ELR (cell line): ENCODE measurements at places on chromosomes 6 and 20.
A peak's percentile ranks its signal among the peaks of the same experiment; 100 is the strongest.

DNA sequence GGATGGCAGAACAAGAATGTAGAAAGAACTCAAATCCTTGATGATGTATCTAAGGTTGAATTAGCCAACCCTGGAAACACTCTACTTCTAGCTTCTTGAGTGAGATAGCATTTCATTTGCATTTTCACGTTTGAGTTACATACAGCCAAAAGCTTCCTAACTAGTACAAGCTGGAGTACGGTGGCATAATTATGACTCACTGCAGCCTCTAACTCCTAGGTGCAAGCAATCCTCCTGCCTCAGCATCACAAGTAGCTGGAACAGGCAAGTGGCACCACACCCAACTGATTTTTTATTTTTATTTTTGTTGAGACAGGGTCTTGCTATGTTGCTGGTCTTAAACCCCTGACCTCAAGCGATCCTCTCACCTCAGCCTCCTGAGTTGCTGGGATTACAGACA lies 36.5 kb upstream of the STK35 start:
- no peak for DNase-seq

GRCh38 chr6:3795836-3796718 lies 44.6 kb upstream of the PXDC1 start:
- no peak for DNase-seq

DNA sequence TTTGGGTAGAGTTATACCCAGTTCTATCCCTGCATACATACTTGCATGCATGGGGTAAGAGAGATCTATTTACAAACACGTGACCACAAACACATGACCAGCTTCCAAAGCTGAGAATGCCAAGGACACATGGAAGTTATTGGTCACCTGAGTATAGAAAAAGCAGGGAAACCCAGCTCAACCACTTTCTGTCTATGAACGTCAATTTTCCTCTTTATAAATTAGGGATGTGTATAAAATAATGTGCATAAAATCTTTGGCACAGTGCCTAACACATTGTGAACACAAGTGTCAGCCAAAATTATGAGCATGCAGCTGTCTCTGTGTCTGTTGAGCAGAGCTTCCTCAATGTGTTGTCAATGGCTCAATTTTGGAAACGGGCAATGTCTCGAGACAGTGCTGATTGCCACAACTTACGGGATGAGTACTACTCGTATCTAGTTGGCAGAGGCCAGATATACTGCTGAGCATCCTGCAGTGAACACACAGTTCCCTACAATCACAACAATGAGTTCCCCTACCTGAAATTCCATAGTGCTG lies 44.9 kb downstream of the TPD52L1 start:
- no peak for DNase-seq

- peak; percentile 25 for DNase-seq
Observed at GRCh38 chr6:143150281-143150680, 89.6 kb downstream of the AIG1 start.

GRCh38 chr20:44141873-44142272 lies 45.1 kb downstream of the JPH2 start:
- no peak for DNase-seq

GRCh38 chr20:34560614-34561013 lies 2.1 kb downstream of the MAP1LC3A start:
- DNase-seq: no peak

DNA sequence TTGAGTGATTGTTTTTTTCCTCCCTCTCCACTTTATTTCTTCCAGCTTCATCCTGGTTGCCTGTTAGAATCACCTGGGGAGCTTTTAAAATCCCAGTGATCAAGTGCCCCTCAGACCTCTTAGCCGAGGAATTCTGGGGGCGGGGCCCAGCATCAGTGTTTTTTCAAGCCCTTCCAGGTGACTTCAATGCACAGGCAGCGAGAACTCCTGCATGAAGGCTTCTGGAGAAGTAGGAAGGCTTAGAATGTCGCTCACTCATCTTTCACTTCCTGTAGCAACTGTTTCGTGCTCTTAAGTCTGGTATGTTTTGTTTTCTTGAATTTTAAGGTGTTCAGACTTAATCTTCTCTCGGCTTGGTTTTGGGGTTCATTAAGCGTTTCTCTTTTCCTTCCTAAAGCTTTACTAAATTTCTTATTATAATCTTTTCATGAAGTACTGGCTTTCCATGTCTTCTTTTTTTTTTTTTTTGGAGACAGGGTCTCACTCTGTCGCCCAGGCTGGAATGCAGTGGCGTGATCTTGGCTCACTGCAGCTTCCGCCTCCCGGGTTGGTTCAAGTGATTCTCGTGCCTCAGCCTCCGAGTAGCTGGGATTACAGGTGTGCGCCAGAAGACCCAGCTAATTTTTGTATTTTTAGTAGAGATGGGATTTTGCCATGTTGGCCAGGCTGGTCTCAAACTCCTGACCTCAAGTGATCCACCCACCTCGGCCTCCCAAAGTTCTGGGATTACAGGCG lies 30.9 kb upstream of the TULP1 start:
- DNase-seq: no peak

DNA sequence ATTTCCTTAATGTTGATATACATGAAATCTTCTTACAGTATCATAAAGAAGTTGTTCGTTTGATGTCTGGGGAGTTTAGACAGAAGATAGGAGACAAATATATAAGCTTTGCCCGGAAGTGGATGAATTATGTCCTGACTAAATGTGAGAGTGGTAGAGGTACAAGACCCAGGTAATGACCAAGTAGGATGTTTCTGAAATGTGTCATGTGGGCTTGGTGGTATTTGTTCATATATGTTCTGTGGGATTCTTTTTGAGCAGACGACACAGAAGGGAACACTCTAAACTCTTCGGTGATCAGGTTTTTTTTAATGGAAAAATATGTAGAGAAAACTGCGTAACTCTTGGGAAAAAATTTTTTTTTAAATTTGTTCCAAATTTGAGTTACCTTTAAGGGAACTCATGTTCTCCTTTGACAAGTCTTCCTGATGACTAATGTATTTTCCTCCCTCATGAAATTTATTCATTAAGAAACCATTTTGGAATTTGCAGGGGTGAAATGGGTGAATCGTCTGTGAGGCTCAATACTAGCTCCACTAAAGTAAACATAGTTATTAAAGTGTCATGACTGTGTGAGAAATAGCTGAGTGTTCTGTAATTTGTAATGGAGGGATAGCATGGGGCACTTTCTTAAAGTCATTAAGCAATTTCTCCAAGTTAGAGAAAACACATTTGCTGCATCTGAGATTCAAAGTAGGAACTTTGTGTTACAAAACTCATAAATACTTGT lies 100.6 kb downstream of the MAP3K4 start:
- DNase-seq: peak; percentile 64

DNA sequence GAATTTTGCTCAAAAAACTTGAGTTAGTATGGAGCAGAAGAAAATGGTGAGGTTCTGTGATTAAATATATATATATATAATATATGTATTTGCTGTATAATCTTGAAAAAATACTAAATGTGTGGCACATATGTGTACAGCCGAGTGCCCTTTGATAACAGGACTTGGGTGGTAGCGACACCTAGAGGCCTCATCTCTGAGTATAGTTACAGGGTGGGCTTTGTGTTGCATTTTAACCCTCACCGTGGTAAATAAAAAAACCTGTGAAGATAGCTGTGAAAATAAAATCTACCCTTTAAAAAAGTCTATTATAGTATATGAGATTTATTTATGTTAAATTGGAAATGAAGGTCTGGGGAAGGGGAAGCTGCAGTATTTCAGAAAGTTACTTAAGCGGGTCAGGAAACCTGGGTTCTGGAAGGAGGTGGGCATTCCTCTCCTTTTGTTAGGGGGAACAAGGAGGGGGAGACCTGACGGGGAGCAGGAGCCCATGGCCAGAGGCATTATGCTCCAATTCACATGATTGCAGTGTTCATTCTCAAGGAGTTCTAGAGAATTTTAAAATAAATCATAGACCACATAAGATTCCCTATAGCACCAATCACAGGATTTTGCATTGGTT lies 82.7 kb downstream of the SH3BGRL2 start:
- DNase-seq: peak; percentile 59

- DNase-seq: no peak
Observed at GRCh38 chr6:11969092-11969491, 43.0 kb upstream of the HIVEP1 start.

- DNase-seq: no peak
Observed at GRCh38 chr6:169499848-169500247, 202.0 kb downstream of the WDR27 start.

- peak; percentile 94 for DNase-seq
Observed at GRCh38 chr20:37071481-37071911, 24.3 kb downstream of the RBL1 start.

- no peak for DNase-seq
Observed at GRCh38 chr6:84976526-84977362, 212.3 kb upstream of the TBX18 start.

GRCh38 chr6:170222498-170223471 lies 68.1 kb downstream of the DLL1 start:
- DNase-seq: no peak

GRCh38 chr6:14211562-14211942 lies 94.0 kb downstream of the CD83 start:
- DNase-seq: no peak

DNA sequence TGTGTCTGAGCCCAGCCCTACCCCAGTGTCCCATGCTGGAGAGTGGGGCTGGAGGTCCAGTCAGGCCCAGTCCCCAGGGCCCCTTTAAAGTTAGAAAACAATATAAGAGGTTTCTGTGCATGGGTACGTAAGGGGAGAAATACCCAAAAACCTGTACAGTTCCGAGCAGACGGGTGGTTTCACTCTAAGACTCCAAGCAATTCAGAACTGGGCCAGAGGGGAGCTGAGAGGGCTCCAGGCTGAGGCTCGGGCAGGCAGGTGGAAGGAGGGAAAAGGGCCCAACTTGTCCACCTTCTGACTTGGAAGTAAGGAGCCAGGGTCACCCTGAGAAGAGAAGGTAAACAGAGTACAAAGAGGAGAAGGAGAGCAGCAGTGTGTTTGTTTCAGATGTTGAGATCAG lies 296.0 kb downstream of the CDH4 start:
- no peak for DNase-seq

DNA sequence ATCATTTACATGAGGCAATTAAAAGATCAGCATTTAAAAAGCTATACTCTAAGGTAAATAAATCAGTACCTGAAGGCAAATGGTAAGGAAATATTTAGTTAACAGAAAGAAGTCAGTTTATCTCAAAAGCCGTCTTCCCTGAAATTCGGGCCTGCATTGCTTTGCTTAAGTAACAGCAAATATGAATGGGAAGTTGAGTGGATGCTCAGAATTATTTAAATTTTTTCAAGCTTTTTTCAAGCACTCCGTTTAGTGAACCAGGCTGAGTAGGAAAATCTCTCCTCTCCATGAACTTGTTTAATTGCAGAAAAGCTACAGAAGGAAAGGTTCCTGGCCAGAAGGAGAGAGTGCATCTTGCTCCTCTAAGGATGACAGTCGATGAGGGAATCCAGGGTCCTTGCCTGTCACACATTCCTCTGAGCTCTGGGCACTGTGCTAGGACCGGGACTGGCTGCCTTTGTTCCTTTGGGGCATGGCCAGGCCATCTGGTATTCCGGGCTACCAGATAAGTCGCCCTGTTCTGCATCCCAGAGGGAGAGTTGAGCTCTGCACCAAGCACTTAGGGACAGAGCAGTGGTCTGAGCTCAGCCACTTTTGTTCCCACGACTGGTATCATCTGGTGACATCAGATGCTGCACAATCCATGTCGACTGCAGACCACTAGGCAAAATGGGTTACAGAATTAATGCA lies 77.6 kb downstream of the RIN2 start:
- DNase-seq: no peak

- DNase-seq: no peak
Observed at GRCh38 chr6:43468748-43469681, 8.4 kb upstream of the TJAP1 start.

DNA sequence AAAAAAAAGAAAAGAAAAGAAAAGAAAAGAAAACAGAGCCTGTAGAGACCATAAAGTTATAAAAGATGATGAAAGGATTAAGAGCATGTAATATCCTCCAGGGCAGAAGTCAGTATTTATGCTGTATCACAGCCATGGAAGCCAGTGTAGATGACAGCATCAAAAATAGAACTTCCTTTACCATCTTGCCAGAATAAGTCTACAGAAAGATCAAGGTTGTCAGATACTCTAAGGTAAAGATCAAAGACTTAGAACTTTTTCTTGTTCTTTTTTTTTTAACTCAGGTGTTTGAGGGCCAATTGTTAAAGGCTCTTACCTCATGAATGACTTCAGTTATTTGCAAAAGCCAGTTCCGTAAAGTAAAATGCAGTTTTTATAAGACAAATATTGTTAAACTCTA lies 54.6 kb downstream of the ARHGAP18 start:
- DNase-seq: no peak

- no peak for DNase-seq
Observed at GRCh38 chr6:2007165-2007564, 238.2 kb downstream of the GMDS start.

DNA sequence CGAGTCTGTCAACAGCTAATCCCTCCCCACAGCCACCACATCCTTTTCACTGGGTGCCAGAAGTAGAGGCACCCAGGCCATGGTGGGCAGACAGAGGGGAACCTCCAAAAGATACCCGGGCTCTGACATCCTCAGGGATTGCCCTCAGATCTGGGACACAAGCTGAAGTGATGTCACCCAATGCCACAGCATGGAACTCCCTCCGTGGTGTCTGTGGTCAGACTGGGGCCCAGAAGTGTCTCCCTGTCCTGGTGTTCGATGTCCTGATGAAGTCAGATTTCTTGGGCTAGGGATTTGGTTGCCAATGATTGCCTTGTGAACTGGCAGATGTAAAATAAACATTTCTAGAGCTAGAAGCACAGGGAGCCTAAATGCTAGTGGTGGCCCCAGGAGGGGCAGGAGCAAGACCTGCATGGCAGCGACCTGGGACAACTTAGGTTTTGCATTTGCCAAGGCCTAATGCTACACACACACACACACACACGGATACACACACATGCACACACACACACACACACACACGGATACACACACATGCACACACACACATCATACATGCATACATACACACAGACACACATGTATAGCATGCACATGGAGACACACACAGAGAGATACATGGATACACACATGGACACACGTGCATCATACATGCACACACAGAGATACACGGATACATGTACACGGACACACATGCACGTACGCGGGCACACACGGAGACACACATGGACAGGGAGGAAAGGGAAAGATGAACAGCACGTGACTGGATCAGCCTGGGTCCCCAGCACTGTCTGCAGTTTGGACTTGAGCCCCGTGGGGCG lies 221.0 kb downstream of the NFATC2 start:
- no peak for DNase-seq

DNA sequence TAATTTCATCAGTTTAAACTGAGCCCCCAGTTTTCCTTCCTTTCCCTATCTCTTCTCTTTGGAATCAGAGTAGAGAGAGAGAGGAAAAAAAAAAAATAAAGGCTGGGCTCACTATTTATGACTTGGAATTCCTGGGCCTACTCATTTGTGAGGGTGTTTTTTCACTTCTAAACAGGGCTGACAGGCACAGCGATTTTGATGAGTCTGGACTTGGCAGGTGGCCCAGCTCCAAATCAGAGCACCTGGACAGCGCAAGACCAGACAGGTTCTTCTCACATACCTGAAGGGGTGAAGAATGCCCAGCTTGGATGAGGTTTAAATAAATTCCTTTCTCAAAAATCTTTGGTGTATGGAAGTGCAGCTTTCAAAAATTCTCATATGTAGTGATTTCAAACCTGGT lies 122.2 kb downstream of the KIF13A start:
- DNase-seq: peak; percentile 72

GRCh38 chr20:46985250-46985649 lies 90.6 kb downstream of the EYA2 start:
- DNase-seq: no peak

- peak; percentile 96 for DNase-seq
Observed at GRCh38 chr6:10451828-10452509, 37.1 kb upstream of the TFAP2A start.
